Left ventricle myocardium inferior (tissue), 1 donor: ENCODE measurements at places on chromosomes 16 and 17. TPM values are rescaled to one million over a fixed set of nuclear protein-coding genes. Genes with fewer than 3 reads are reported as not detected.
A peak's percentile ranks its signal among the peaks of the same experiment; 100 is the strongest.

DNA sequence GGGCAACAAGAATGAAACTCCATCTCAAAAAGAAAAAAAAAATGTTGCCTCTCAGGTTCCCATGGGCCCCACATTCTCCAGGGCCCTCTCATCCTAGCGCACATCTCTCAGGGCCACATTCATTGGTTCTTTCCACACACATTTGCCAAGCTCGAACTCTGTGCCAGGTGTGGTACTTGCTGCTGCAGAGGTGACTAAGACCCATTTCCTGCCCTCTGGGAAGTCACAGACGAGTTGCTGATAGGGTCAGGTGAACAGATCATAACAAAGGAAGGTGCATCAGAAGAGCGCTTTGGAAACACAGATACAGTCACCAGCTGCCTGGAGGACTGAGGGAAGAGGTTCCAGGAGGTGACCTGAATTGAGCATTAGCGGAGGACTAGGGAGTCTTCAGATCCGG, 1.0 kb downstream of the GSDMA start:
- DNase-seq: no peak
- H3K36me3 ChIP-seq: no peaks in the 10 kb centered on the region
- peaks cover 46% of the 10 kb centered on the region for H3K27me3 ChIP-seq
- peaks cover 3% of the 10 kb centered on the region for H3K4me1 ChIP-seq
- H3K27ac ChIP-seq: no peak overlapping the region
- no peak overlapping the region for H3K4me3 ChIP-seq

DNA sequence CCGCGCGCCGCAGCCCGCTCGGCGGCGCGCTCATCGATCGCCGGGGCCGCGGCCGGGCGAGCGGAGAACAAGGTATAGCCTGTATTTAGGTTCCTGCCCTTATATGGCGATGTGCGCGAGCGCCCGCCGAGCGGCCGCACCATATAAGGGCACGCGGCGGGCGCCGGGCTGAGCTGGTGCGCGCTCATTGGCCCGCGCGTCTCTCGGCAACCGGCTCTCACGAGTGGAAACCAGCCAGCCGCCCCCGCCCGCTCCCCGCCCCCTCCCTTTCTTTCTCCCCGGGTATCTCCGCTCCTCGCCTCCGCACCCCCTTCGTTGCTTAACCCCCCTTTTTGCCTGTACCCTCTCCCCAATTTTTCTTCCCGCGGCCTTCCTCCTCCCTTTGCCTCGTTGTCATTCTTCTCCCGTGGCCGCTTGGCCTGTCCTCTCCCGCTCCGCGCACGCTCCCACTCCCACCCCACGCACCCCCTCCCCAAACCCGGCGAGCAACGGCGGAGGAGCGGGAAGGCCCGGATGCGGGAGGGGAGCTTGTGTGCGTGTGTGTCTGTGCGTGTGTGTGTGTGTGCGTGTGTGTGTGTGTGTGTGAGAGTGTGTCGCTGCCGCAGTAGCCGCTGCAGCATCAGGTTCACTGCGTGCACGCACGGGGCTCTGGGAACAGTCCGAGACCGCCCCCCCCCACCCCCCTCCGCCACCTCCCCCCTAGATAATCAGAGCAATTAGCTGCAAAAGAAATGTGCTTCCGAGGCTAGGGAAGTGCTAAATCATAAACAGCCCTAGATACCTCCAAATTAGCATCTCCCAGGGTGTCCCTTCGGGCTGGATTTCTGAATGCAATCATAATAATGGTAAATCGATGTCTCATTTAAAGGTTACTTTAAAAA, 13.5 kb upstream of the CBX8 start:
- H3K36me3 ChIP-seq: no peaks in the 10 kb centered on the region
- DNase-seq: peak; percentile 71
- peaks cover 99% of the 10 kb centered on the region for H3K27me3 ChIP-seq
- H3K4me1 ChIP-seq: peaks cover 54% of the 10 kb centered on the region
- peak overlapping the region; percentile 59 for H3K4me3 ChIP-seq

DNA sequence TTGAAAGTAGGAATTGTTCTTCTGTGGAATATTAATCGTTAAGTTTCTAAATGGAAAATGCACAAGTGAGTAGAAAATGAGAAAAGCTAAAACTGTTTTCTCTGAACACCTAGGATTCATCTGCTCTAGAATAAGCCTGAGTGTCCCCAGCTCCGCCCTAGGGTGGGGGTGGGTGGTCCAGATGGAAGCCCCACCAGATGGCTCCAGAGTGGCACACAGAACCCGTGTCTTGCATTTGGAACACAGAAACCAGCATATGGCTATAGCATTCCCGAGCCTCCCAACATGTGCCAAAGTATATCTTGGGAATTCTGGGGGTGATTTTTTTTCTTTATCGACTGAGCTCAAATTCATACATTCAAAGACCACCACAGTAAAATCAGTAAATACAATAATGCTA, 517.7 kb upstream of the PSMD7 start:
- no peak for DNase-seq
- H3K27me3 ChIP-seq: no peaks in the 10 kb centered on the region
- H3K36me3 ChIP-seq: no peaks in the 10 kb centered on the region
- no peak overlapping the region for H3K4me3 ChIP-seq

Gene NACA2
- total RNA-seq: not detected

Gene CIBAR2
- total RNA-seq: not detected

Gene TELO2
- total RNA-seq: 17.7 TPM
